ENCODE measurements at places on chromosomes 6 and 20.

- no peak for DNase-seq
Measured at GRCh38 chr6:13712599-13712898, 914 bp upstream of the RANBP9 start.

DNA sequence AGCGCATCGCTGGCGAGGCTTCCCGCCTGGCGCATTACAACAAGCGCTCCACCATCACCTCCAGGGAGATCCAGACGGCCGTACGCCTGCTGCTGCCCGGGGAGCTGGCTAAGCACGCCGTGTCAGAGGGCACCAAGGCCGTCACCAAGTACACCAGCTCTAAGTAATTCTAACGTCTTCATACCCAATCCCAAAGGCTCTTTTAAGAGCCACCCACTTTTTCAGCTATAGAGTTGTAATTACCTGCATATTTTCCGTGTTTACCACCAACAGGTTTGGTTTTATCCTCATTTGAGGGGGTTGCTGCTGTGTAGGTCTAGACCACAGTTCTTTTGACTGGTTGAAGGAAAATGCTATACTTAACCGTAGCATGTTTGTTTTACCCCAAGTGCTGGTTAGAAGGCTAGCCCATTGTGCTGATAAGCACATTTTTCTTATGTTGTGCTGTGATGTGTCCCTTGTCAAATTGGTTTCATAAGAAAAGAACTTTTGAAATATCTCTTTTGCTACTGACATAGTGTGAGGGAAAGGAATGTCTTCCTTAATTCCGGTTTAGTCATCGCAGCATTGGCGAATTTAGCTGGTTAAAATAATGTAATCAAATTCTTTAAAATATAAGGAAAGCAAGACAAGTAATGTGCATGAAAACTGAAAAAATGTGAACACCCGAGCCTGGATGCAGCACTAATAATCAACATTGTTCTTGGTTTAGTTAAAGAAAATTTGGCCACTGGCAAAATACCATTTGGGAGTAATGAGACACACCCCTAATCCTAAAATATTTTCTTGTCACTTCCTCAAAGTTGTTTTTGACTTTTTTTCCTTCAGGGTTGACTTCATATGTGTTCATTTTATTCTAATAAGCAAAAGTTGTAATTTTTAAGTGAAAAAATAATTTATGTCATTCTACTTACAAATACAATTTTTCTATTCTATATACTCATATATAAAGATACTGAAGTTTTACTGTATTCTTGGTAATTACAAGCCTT, 112.8 kb downstream of the HFE start:
- DNase-seq: no peak

DNA sequence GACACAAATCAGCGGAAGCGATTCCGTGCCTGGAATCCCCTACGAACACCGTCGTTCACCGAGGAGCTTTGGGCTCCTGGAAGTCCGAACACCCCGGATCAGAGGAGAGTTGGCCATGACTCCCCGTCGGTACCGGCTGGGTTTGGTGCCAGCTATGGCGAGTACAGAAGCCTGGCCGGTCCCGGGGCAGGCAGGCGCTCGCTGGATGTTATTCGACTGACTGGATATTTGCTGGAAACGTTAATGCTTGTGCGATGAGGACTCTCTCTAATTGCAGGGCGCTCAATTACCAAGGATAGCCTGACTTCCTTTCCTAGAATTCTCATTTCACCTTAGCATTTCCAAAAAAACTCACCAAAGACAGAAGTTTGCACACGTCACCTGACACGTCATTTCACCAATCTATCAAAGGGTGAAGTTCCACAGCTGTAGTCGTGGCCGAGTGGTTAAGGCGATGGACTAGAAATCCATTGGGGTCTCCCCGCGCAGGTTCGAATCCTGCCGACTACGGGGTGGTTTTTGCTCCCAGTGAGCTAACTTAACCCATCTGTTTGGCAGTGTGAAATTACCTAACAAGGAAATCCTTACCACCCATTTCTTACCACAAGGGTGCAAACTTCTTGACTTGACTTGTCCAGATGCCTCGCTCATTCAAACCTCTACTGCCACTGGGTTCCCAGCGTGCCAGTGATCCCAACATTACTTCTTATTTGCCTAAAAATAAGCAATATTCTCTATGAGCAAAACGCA, 22.7 kb upstream of the ZNF184 start:
- no peak for DNase-seq

- DNase-seq: no peak
Measured at GRCh38 chr6:93848031-93848742, 428.8 kb upstream of the EPHA7 start.

DNA sequence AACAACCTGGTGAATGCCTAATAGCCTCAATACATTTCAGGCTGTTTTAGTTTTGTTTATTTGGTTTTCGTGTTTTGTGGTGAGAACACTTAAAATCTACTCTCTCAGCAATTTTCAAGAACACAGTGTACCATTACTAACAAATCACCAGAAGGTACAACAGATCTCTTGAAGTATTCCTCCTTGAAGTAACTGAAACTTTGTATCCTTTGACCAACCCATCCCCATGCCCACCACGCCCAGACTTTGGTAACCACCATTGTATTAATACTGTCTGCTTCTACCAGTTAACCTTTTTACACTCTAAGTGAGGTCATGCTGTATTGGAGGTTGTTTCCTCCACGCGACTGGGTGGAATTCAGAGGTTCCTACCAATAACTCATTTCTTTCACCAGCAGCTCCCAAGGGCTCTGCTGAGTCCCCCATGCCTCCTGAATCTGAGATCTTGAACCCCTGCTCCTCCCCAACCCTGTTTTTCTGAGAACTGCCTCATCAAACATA, 5.7 kb upstream of the TRIM40 start:
- DNase-seq: no peak

GRCh38 chr20:25739615-25740320, 43.1 kb upstream of the ZNF337 start:
- no peak for DNase-seq

DNA sequence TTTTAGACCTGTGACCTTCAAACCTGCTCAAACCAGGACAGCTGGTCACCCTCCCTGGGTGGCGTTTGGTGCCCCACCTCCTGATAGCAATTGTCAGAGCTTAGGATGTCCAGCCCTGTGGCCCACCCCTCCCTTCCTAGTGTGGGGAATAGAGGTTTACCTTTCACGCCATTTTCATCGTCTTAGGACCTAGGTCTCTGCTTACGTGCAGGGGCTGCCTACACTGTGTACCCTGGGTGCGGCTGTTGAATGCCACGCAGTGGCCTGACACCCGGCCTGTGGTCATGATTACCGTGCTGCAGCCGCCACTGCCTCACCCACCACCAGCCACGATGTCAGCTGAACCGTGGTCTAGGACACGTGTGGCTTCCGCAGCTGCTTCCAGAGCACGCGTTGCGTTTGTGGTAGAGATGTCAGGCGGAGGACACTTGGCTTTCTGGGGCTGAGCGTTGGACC, 157.3 kb downstream of the DTNBP1 start:
- DNase-seq: no peak

DNA sequence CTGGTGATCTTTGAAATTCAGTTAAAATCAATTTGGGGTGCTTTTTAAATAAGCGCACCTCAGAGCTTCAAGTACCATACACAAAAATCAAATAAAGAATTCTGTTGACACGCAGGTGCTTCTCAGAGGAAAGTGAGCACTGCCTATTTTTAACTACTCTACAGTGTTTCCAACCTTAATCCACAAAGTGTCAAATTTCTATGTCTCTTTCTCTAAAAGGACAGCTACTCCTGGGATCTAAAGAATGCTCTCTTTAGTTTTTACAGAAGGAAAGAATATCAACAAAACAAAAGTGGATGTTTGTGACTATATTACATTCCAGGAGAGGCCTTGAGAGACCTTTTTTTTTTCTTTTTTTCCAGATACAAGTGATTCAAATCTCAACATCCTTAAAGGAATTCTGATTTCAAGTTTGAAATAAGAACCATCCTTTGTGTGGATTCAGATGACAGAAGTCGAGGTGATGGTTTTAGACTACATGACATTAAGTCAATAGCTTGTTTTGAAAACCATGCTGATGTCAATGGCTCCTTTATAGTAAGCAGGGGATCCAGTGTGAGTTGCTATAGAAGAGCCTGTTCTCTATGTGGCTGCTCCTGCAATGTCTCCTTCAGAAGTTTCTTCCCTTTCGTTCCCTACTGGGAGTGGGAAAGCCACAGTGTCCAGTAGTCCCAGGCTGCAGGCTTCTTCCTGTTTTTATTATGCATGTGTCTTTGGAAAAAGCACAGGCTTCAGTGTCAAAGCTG, 67.2 kb upstream of the DEFB112 start:
- DNase-seq: no peak

DNA sequence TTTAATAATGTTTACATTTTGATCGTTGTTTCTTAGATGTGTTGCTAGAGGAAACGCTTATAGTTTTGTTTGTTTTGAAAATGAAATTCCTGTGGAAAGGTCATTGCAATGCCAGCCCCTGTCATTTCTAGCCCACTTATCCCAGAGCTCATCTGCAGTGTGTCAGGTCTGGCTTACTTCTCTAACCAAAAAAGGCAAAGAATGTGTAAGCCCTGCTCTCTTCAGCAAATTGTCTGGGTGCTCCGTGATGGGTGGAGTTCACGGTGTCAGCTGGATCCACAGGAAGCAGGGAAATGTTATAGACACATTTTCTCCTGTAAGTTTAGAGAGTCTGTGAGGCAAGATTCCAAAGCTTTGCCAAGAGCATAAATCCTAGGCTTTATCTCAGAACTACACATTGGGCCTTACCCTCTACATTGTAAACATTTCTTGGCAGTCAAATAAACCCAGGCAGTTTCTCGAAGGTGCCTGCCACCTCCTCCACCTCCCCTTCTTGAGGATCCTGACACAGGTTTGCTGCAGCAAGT, 50.9 kb downstream of the RPRD1B start:
- no peak for DNase-seq

DNA sequence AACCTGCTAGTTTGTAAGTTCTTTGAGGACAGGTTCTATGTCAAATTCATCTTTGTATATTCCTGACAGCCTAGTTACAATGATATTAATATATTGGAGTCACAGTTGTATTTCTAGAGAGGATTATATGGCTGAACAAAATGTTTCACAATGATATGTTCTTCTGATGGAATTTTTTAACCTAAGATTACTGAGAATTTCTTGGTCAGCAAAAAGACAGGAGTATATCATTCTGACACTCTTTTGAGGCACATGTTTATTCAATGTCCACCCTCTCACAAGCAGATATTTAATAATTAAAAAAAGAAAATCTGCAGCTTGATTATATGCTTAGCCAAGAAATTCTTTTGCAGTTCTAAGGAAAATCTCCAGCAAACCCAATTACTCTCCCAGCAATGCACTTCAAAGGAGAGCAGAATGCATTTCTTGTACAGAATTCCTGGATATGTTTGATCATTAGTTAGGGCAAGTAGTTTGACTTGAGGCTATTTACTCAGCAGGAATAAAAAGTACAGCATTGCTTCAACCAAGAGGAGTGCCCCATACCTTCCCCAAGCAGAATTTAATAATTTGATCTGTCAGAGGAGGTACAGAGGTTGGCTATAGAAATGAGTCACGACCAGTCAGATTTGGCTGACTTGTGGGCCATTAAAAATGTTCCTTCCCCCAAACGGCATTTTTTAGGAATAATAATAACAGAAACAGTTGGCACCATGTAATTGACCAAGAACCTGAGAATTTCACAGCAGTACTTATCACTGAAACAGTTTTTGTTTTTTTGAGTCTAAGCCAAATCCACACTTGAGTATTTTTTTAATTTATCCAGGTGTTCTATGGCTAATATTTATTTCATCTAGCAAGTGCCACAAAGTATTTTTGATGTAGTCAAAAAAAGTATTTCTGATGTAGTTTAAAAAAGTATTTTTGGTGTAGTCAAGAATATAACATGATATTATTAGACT, 508.1 kb upstream of the FLRT3 start:
- DNase-seq: no peak

- no peak for DNase-seq
Measured at GRCh38 chr6:14452567-14453527, 335.3 kb downstream of the CD83 start.

- no peak for DNase-seq
Measured at GRCh38 chr20:62677678-62678077, 31.0 kb upstream of the NTSR1 start.

- DNase-seq: no peak
Measured at GRCh38 chr6:4157506-4157905, 22.1 kb upstream of the ECI2 start.

- no peak for DNase-seq
Measured at GRCh38 chr20:34473262-34473883, 42.8 kb upstream of the DYNLRB1 start.

GRCh38 chr6:7112741-7113313, 5.1 kb downstream of the RREB1 start:
- no peak for DNase-seq

- DNase-seq: no peak
Measured at GRCh38 chr6:43331891-43332290, 23.3 kb upstream of the CRIP3 start.

DNA sequence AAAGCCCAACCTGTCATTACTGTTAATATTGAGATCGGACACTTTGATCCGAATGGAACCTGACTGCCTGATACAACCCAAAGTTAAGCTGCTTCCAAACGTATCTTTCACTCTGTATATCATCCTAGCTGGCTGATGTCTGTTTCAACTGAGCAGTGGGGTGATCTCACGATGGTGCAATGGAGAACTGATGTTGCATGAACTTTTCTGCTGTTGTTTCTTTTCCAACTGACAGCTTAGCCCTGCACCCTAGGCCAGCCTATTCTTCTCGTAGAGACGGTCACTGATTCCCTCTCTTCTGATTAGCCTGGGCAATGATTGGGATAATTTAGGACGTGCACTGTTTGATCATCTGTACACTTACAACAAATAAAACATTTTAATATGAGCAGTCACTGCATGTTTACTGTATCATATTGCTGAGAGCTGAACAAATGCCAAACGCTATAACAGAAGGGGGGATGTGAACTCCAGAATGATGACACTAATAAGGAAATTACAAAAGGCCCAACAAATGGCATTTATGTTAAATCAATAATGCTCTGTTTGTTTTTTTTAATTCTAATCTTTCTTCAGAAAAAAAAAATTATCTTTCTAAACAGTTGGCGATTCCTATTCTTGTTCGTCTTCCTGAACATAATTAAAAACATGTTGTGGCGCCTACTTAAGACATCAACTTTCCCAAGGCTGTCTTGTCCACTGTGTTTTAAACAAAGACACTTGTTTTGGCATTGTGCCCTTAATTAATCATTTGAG, 184.8 kb downstream of the ZNF217 start:
- DNase-seq: peak; percentile 1

Measured in NCI-H1092 (cell line).